ENCODE measurements at places on chromosomes 16 and 17.
A peak's percentile ranks its signal among the peaks of the same experiment; 100 is the strongest.

DNA sequence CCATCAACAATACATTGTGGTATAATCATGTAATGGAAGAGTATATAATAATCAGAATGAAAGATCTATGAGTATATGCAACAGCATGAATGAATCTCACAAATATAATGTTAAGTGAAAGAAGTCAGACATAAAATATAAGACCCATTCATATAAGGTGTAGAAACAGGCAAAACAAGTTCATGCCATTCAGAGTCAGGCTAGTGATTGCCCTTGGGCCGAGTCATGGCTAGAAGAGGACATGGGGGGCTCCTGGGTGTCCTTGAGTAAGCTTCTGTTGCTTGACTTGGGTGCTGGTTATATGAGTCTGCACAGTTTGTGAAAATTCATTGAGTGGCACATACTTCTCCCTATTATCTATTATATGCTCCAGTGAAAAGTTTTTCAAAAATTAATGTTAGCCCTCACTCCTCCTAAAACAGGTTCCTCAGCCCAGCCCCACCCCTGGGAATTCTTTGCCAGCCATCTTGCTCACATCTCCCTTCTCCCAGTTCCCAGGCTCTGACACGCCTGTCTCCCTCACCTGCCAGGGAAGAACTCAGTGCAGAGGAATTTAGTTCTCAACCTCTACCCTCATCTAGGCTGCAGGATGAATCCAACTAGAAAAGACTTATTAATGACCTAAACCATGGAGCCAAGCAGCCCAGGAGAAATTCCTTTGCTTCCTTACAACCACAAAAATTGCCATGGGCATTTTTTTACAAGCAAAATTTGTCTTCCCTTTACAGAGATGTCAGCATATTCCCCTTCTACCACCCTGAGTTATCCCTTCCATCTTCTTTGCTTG lies 52.4 kb upstream of the NFAT5 start:
- no peak for DNase-seq

DNA sequence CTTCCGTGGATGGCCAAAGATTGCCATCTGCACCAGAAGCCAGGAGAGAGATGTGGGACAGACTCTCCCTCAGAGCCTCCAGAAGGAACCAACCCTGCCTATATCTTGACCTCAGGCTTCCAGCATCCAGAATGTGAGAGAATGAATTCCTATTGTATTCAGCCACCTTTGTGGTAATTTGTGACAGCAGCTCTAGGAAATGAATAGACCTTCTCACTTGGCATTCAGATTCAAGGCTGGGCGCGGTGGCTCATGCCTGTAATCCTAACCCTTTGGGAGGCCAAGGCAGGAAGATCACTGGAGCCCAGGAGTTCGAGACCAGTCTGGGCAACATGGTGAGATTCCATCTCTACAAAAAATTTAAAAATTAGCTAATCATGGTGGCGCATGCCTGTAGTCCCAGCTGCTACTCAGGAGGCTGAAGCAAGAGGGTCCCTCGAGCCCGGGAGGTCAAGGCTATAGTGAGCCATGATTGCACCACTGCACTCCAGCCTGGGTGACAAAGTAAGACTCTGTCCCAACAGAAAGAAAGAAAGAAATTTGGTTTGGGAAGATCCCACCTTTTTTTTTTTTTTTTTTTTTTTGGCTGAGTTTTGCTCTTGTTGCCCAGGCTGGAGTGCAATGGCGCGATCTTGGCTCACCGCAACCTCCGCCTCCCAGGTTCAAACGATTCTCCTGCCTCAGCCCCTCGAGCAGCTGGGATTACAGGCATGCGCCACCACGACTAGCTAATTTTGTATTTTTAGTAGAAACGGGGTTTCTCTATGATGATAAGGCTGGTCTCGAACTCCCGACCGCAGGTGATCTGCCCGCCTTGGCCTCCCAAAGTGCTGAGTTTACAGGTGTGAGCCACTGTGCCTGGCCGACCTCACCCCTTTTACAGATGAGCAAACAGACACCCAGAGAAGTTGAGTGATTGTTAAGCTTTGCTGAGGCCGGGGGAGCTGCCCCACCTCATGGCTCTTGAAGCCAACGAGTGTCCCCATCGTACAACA lies 4.3 kb upstream of the CPSF4L start:
- no peak for DNase-seq

DNA sequence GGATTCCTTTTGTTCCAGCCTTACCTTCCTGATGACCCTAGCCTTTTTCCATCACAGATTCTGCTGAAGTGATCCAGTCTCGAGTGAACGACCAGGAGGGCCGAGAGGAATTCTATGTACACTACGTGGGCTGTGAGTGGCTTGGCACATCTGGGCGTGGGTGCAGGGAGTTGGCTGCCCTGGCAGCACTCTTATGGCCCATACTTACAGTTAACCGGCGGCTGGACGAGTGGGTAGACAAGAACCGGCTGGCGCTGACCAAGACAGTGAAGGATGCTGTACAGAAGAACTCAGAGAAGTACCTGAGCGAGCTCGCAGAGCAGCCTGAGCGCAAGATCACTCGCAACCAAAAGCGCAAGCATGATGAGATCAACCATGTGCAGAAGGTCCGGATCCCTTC lies 2.7 kb downstream of the KAT8 start:
- no peak for DNase-seq

GRCh38 chr17:80783486-80783885 lies 208.2 kb upstream of the CHMP6 start:
- DNase-seq: no peak

- DNase-seq: no peak
Measured at GRCh38 chr17:22102177-22102576, 409.9 kb downstream of the KCNJ18 start.

DNA sequence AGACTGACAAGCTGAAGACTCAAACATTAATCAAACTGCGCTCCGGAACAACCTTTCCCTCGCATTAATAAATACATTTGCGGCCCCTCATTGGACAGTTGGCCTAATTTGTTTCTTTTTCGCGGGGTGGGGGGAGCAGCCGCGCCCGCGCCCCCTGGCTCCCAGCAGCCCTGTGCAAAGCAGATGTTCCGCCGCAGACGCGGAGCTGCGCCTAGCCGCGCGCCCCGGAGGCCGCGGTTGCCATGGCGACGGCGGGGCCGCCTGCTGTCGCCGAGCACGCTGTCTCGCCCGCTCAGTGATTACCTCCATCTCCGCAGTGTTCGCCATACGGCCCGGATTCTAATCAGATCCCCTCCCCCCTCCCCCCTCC lies 25.5 kb downstream of the COPZ2 start:
- peak; percentile 62 for DNase-seq

- DNase-seq: no peak
Measured at GRCh38 chr16:82694239-82694874, 67.6 kb downstream of the CDH13 start.

DNA sequence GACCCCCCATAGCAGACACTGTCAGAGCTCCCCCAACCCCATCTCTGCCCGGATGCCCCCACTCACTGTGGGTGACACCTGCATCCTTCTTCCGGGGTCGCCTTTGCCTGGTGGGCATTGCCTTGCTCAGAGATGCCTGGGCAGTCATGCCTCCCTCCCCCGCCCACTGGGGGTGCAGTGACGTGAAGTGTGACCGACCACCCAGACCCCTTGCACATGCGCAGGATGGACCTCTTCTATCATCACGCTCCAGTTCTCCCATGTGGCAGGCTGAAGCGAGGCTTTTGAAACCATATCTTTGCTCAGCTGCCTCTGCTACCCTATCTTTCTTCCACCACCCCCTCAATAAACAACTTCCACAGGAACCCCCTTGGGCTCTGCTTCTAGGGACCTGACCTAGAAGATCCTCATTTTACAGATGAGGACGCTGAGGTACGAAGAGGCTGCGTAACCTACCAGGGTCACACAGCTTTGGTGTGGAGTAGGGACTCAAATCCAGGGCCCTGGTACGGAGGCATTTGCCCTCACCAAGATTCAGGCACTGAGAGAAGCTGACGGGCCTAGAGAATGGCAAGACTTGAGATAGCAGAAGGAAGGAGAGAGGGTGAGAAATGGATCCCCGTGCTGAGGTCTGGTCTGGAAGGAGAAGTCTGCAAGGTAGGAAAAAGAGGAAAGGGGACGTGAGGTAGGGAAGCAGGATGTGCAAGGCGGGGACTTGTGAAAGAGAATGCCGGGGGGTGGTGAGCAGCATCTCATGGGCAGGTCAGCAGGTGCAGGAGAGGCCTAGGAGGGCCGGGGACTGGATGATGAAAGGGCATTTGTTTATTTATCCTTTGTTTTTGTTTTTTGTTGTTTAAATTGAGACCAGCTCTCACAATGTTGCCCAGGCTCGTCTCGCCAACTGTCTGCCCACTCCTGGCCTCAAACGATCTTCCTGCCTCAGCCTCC lies 14.4 kb downstream of the NLRC5 start:
- DNase-seq: no peak

DNA sequence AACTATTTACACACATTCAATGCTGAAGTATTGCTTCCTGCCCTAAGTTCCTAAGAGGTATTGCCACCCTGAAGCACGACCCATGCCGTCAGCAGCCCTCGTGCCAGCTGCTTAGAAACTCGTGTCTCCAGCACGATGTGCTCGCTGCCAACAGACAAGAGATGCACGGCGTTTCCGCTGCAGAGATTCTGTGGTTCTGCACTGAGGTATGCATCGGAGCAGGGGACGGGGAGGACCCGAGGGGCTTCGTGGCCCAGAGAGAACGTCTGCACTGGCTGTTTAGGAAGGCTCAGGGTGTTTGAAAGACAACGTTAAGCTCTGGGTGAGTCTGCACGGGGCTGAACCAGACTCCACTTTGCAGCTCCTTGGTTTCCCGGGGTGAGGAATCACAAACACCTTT lies 82.7 kb upstream of the CREBBP start:
- DNase-seq: no peak

DNA sequence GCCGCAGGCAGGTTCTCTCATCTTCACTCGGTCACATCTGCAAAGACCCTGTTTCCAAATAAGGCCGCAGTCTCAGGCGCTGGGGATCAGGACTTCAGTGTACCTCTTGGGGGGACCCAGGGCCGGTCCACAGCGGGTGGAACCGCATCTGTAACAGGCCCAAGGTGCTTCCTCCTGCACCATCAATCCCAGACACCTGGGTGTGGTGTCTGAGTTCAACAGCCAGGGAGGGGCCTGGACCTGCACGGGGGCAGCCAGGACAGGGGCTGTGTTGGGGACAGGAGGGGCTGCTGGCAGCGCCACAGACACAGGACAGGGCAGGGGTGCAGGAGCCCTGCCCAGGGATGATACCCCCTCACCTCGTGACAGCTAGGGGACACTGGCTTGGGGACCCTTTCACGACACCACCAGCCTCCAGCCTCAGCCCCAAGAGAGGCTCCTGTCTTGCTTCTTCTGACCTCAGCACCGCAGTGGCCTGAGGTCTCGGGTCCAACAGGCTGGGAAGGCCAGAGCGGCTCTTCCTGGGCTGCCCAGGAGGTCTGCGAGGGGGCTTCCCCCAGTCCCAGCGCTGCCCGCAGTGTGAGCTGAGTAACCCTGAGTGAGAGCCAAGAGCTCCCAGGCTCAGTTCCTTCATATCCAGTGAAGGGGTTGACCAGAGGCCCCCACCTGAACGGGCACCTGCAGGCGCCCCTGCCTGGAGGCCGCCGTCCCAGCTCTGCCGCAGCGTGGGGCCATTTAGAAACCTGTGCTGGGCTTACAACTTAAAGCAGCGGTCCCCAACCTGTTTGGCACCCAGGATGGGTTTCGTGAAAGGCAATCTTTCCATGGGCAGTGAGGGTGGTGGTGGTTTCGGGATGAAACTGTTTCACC lies 30.7 kb upstream of the BAHCC1 start:
- no peak for DNase-seq

GRCh38 chr17:17605083-17605728 lies 13.7 kb upstream of the PEMT start:
- no peak for DNase-seq

GRCh38 chr16:28291651-28292626 lies at the start of gene SBK1:
TSS of gene SBK1 (plus strand) at chr16:28292525. CDS start at chr16:28317392, 24,867 bp downstream.
- peak; percentile 82 for DNase-seq

GRCh38 chr16:68943961-68944360 lies 100.6 kb downstream of the TANGO6 start:
- DNase-seq: no peak

GRCh38 chr16:31464781-31465260 lies 5.5 kb downstream of the ARMC5 start:
- DNase-seq: no peak

DNA sequence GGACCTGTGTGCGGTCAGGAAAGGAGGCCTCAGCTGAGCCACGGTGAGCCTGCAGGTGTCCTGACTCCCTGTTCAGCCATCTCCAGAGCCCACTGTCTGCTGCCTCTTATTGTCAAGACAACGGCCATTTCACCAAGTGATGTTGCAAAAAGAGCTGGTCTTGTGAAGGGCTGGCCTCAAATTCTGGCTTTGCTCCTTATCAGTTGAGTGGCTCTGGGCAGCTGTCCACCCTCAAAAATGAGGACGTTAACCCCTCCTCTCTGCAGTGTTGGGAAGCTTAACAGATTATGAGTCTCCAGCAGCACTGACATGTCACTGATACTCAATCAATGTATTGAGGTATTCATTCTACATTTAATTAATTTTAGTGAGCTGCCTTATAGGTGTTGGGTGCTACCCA lies 171.1 kb upstream of the TOX3 start:
- DNase-seq: no peak

DNA sequence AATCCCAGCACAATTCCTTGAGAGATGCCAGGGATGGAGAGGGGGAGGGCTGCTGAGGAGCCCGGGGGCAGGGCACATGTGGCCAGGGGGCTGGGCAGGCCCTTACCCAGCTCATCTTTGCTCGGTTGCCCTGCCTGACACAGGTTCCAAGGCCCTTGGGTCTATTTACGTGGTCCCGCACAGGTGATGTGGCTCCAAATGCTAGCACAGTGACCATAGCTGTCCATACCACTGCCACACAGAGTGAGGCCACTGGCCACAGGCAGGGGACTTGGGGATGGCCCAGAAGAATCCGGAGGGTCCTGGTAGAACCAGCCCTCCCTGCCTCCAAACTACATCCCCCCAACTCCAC lies 10.0 kb upstream of the PRR29 start:
- DNase-seq: no peak

DNA sequence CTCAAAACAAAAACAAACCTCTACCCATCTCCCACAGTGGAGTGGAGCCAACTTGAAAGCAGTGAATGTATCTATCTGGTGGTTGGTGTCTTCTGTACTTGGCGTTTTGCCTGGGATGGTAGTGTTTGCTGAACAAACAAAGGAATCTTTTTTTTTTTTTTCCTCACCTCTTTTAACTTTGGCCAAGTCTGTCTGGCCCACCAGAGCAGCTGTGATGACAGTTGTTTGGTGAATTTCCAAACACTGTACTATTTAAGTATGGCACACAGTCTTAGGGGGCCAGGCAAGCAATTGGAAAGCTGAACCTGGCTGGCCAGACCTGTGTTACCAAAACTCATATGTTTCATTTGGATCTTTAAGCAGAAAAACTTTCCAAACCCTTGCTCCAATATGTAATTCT lies 101.8 kb upstream of the CDH13 start:
- no peak for DNase-seq

DNA sequence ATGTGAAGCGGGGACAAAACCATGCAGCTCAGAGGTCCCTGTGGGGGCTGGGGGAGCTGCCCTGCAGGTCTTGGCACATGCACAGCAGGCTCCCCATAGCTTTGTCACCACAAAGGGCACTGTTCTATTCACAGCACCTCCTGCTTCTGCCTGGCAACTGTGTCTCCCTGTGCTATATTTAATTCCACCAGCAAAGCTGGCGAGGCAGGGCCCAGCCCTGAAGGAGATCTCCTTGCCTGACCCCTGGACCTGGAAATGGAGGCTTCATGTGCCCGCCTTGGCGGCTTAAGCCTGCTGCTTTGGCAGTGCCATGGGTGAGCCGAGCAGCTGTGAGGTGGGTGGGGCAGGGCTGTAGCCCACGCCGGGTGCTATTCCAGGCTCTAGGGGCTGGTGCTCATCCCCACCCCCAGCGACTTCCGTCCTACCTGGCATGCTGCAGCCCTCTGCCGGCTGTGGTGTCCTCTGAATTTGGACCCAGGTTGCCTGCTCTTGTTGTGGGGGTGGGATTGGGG lies 6.8 kb downstream of the LDHD start:
- no peak for DNase-seq

- no peak for DNase-seq
Measured at GRCh38 chr16:29940656-29941055, 14.6 kb upstream of the KCTD13 start.
